ENCODE measurements at places on chromosomes 5 and 9.
A peak's percentile ranks its signal among the peaks of the same experiment; 100 is the strongest.

DNA sequence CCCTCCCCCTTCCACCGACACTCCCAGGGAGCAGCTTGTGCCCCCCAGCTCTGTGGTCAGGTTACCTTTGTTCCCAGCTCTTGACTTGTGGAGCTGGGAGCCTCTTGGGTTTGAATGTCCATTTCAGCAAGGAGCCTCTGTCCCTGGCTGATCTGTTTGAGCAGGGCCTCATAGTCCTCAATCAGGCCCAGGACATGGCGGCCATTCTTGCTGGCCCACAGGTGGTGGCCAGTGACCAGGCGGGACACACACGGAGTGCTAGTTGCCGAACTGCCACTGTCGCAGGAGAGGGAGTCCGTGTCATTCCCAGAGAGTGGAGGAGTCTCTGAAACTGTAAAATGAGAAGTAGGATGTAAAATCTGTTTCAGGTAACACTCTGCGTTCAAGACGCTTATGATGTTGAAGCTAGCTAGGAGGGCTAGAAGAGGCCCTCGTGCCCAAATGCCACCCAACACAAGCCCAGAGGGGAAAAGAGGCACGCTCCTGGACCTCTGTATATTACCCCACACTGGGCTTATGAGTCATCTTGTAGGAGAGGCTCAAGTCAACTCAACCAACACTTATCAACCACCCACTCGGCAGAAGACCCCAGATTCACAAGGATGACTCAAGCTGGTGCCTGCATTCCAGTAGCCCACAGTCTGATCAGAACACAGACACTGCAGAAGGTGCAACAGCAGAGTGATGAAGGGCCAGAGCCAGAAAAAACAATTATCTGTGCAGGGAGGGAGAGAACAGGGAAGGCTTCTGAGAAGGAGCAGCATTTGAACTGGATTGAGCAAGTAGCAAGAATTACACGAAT, 177.0 kb downstream of the CDK5RAP2 start:
- peak; percentile 87 for DNase-seq

DNA sequence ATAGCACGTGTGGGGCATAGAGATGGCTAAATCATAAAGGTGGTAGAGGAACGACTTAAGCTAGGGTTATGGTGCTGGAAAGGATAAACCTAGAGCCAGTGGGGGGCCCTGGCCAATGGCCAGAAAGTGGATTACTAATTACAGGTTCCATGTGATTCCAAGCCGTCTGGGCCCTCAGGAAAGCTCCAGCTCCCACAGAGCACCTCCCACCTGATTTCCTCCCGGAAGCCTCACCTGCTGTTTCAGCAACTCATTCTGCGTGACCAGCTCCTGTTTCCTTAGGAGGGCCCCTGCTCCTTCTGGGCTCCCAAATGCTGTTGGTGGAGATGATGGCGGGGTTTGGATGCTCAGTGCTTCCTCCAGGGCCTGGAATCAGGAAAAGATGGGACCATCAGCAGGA, 16.2 kb downstream of the GPX3 start:
- no peak for DNase-seq

DNA sequence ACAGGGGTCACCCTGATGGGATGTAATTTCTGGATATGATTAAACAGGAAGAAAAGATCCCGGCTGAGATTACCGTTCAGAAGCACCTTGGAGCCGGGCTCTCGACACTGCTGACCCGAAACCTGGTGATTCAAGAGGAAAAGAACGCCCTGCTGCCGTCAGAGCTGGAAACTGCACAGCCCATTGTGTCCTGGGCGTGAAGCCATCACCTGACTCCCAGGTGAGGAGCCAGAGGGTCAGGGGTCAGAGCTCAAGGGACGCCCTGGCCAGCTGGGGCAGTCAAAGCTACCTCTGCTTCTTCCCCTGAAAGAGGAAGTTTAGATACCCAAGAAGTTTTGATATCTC, 17.8 kb upstream of the SLC12A7 start:
- no peak for DNase-seq

DNA sequence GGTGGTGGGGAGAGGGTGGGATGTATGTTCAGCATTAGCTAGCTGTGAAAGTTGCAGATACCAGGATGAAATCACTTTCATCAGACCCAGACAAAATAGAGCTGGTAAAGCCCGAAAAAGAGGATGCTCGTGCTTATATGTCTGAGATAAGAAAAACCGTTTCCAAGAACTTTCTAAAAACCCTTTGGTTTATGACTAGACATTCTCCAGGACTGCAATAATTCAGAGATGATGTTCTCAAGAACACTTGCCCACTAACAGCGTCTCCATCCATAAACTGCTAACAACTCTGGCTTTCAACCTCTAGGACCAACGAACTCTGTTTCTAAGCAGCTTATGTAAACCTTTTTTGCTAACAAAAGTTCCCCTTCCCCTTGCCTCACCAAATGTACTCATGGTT, 8.4 kb upstream of the AMACR start:
- no peak for DNase-seq

GRCh38 chr9:121636341-121636865, 15.0 kb upstream of the DAB2IP start:
- DNase-seq: peak; percentile 55

DNA sequence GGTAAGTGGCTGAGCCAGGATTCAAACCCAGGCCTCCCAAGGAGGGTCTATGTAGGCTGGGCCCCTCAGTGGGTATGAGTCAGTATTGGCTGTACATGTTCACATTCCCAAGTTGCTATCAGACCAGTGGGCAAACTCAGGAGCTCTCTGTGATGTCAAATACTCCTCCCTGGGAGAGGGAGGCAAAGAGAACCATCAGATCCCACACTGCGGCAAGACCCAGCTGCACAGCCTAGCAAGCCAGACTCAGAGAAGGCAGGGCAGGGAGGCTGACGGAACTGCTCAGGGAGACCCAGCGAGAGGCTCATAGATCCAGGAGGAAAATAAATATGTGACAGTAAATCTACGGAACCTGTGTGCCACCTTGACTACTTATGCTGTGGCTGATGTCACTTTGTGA, 42.6 kb upstream of the SAP30L start:
- no peak for DNase-seq

- no peak for DNase-seq
Observed at GRCh38 chr5:51960617-51961121, 577.4 kb downstream of the ISL1 start.
